ENCODE measurements at places on chromosomes 5 and 9.

- no peak for DNase-seq
These were observed 5.9 kb downstream of the PNPLA7 start for GRCh38 chr9:137544176-137544760.

DNA sequence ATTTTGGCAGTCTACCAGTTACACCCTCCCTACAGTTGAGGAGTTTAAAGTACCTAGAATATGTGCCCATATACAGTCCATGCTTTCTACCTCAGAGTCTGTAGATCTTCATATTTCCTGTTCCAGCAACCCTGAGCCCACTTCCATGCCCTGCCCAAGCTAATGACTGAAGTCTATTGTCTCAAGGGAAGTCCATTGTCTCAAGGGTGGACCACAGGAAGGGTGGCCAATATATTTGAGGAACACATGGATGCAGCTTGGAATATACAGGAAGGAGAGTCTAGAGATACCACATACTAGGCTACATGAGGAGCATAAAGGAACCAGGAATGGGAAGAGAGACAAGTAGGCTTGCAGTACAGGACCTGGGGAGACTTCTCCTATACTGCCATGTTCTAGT lies 274.4 kb downstream of the FER start:
- DNase-seq = no peak

DNA sequence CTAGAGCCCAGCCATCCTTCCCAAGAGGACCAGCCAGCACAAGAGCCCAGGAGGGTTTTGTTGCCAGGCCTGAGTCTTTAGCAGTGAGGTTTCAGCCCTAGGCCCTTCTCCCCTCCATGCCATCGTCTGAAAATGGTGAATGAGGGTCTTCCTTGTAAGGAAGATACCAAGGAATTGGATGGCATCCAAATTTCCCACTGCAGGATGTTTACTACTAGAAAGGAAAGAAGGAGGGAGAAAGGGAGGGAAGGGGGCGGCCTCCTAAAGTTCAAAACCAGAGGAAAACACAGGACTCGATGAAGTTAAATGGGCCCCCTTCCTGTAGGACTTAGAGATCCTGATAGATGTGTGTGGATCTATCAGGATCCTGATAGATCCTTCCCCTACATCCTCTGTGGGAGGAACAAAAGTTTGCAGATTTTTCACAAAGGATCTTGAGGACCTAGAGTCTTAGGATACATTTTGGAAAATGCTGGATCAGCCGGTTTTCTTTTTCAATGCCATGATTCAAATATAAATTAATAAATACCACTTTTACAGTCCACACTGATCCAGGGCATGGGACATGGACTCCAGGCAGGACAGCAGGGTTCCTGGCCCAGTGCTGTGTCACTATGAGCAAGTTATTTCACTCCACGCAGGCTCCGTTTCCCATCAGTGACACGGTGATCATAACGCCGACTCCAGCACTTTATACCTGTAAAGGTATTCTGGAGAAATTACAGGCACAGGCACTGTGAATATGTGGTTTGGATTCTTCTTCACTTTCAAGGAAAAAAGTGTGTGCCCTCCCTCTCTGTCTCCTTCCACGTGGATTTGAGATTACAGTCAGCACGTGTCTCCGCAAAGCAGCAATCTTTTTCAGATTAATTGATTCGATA lies 40.9 kb downstream of the C5orf15 start:
- DNase-seq = no peak

GRCh38 chr9:106929471-106930177 lies 66.7 kb downstream of the ZNF462 start:
- no peak for DNase-seq

DNA sequence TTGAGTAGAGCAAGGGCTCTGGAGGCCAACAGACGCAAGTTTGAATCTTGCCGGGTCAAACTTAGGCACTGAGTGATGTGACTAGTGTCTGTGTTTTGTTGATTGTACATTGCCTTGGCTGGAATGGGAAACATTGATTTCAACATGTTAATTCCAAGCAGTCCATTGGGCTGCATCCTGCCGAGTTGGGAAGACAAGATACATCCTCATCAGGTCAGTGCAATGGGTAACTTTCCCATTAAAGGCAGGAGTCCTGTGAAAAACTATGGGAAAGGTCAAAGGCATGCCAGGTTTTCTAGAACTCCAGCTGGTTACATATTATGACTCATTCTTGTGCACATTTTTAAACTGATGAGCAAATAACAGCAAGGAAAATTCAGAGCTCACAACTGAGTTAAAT lies 126.5 kb upstream of the ABCA1 start:
- no peak for DNase-seq

DNA sequence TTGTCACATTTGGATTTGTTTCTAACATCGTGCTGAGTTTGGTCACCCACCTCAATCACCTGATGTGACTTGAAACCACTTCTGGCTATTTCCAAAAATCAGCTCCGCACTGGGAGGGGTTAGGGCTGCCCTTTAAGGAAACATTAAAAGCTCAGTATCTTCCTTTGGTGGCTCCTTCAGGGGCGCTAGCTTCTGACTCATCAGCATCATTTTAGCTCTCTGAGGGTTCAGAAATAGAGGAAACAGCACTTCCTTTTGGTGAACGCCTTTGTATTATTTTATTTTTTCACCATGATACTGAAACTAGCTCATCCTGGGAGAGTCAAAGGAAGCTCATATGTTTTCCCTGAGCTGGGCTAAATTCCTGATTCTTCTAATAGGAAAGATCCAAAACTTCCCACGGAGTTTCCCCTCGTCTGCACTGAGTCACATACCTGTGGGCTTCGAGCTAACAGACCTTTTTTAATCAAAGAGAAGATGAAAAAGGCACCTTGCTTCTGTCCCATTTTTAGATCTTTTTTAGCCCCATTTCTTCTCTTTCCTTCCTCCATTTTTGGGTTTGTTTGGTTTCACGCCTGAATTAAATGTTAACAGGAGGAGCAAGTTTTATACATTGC lies 48.2 kb downstream of the ROPN1L start:
- no peak for DNase-seq

DNA sequence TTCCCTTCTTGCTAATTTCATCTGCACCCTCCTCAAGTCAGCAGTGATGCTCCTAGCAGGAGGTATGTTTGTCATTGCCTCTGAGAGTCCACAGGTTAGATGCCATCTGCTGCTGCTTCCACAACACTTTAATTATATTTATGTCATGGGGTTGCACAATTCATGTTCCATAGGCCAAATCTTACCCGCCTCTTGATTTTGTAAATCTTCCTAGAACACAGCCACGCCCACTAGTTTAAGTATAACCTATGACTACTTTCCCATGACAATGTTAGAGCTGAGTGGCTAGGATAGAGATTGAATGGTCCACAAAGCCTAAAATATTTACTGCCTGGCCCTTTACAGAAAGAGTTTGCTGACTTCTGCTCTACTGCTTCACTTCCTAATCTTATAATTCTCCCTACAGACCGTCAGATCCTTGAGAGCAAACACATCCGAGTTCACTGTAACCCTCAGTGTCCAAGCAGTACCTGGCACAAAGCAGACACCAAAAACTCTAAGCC lies 21.1 kb downstream of the LIFR start:
- DNase-seq = no peak

DNA sequence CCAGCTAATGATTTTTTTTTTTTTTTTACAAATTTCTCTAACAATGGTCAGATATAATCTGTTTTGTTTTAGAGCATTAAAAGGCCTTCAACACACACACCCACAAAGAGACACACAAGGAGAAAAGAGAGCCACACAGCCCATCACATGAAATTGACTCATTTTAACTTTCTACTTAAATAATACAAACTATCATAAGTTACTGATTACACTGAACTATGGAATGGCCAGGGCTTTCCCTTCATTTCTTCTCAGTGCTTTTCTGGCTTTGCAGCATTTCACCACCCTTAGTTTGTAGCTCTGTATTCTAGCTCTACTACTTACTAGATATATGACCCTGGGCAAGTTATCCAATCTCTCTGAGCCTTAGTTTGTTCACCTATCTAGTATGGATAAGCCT lies 13.2 kb downstream of the REEP5 start:
- no peak for DNase-seq

DNA sequence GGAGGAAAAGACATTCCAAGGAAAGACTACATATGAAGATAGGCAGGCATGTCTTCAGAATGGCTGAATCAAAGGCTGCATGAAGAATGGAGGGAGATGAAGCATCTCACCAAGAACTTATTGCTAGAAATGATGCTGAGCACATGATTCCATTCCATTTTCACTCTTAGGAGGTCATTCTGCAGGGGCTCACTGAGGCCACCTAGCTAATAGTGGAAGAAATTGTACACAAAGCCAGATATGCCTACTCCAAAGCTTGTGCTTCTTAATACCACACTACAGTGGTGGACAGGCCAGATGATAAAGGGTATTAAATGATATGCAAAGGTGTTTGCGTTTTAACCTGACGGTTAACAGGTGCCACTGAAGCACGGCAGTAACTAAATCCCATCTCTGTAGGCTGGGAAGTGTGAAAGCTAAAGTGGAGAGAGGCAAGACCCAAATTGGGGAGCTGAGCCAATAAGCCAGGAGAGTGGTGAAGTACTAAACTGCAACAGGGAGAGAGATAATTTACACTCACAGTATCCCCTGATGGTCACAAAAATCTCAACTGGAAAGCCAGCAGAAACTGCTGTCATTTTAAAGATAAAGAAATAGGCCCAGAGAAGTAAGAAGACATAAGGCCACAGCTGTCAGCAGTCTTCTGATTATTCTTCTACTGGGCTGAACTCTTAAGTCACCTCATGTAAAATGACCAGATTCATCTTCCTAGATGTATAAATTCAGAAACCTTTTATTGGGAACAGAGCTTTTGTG lies 14.6 kb downstream of the NDUFA8 start:
- DNase-seq = no peak

- no peak for DNase-seq
These were observed 3.1 kb downstream of the MRPL36 start for GRCh38 chr5:1796371-1797102.

DNA sequence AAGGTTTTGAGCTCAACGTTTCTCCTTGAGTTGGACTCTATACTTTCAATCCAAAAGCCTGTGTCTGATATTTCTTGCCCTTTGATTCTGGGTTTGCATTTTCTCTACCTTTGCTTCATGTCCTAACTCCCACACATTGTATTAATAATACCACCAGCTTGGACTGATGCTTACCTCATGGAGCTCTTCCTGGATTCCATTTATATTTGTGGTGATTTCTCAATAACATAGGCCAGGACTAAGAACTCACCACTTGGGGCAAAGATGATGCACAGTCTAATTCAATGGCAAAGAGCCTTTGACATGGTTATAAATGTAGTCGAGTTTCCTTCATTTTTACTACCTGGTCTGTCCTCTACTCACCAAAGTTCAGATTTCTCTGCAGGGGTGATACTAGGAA lies 27.5 kb upstream of the EFNA5 start:
- no peak for DNase-seq

DNA sequence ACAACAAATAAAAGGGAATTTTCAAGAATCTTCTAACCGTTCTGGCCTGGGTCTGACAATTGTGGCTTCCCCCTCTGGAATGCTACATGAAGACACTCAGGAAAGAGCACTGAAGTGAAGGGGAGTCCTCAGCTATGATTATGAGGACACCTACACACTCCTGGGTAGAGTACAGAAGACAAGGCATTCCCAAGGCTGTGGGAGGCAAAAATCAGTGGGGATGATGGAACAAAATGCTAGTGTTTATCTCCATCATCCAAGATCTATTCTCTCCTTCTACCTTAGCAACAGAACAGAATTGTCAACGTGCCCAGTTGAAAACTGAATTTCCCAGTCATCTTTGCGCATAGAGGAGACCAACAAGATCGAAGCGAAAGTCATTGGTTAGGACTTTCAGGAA lies 130.1 kb upstream of the LARP1 start:
- no peak for DNase-seq

DNA sequence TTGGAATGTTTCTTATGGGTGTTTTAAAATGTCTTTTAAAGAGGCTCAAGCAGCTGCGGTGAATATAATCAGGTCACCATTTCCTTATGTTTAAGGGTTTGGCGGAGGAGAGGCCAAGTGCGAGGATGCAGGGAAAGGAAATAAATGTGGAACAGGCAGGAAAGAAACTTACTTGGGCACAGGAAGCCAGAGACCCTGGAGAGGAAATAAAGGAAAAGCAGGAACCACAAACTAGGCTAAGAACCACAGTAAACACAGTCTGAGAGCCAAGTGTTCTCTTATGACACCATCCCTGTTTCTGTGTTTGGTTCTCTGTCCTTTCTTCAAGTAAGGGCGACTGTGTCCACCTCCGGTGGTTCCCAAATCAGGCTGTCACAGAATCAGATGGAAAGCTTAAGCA lies 166.5 kb downstream of the C9orf152 start:
- no peak for DNase-seq

DNA sequence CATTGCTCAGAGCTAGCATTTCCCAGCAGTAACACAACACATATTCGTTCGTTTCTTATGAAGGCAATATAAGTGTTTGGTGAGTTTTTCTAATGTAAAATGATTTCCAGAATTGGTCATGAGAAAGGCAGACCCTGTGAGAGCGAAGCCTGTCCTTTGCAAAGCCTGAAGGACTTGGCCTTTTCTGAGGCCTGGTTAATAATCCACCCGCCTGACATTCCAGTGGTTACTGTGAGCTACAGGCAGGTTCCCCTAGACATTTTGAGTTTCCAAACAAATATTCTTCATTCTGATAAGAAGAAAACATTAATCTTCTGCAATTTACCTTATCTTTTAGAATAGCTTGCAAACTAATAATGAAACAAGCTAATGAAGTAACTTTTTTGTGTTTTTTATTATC lies 38.0 kb downstream of the ADAMTS16 start:
- no peak for DNase-seq

GRCh38 chr9:77097335-77097734 lies 77.9 kb downstream of the FOXB2 start:
- DNase-seq = no peak

DNA sequence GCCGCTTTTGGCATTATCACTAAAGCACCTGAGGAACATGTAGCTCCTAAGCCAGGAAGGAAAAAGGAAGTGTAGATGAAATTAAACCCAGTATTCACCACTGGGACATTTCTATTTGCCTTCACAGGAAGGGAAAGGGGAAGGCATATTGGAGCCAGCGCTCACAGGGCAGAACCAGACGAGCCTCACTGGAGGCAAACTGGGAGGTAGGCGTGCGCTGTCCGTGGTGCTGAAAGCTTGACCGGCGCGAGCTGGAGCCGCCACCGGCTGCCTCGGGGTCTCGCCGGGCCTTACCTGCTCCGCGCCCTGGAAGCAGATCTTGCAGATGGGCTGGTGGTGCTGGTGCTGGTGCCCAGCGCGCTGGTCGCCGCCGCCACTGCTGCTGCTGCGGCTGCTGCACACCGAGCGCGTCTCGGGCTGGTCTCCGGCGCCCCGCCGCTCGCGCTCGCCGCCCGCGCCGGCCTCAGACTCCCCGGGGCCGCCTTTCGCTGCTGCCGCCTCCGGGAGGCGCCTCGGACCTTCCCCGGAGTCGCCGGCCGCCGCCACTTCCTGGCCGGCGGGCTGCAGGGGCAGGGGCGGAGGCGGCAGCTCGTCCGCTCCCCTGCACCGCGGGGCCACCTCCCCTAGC lies 732 bp downstream of the MARCHF11 start:
- no peak for DNase-seq
